ENCODE measurements at places on chromosomes 12 and 14. TPM values are rescaled to one million over a fixed set of nuclear protein-coding genes. Genes with fewer than 3 reads are reported as not detected.

- DNase-seq: no peak
These were observed 690.9 kb upstream of the LMO3 start for GRCh38 chr12:17296882-17297281.

DNA sequence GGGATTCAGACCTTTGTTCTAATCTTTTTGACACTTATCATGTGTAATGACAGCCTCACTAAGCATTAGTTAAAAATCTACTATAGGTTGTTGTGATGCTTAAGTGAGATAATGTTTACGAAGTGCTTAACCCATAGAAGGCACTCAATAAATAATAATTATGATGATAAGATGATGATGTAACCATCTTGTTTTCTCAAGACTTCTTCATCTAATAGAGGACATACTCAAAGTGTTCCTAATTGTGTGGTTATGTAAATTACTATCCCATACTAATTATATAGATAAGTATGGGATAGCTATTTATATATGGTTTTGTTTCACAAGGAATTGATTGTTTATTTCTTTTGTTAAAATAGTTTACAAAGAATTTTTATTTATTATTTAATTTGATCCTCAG, 76.9 kb downstream of the MIPOL1 start:
- DNase-seq: no peak

GRCh38 chr12:124396544-124397398, 101.9 kb downstream of the RFLNA start:
- DNase-seq: peak; percentile 39

The AKAP3 gene
- total RNA-seq: 1.6 TPM

GRCh38 chr14:103897075-103897947, 30.9 kb upstream of the TDRD9 start:
- DNase-seq: no peak

The RERG gene
- total RNA-seq: 236 TPM

The RBP5 gene
- not detected for total RNA-seq

DNA sequence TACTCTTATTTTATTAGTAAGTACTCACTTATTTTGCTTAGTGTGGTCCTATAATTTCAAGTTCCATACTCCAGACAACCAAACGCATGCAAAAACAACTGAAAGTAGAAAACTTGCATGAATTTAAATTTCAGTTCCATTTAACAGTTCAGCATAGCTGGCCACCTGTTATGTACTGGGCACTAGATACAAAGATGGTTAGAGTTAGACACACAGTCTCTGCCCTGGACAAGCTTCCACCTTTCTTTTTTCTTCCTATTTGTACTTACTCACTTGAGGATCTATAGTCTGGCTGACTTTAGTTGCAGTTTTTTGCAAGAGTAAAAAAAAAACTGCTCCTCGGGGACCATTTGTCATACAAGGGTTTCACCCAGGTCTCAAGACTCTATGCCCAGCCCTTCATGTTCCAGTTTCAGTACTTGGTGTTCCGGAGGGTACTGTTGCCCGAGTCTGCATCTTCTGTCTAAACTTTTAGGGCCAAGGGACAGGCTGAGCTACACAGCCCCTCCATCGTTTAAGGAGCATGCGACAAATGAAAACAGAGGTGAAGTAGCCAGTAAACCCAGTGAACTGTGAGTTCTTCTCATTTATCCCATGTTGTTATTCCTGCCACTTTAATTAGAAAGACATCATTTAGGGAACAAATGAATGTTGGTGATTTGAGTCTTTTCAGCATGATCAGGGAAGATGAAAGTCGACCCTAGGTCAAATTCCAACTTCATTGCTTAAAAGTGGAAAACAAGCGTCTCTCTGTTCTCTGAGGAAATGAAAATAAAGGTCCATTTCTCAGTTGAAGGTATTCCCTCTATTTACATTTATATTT, 22.3 kb downstream of the RPGRIP1 start:
- DNase-seq: no peak

The ATL1 gene
- 15.9 TPM for total RNA-seq

DNA sequence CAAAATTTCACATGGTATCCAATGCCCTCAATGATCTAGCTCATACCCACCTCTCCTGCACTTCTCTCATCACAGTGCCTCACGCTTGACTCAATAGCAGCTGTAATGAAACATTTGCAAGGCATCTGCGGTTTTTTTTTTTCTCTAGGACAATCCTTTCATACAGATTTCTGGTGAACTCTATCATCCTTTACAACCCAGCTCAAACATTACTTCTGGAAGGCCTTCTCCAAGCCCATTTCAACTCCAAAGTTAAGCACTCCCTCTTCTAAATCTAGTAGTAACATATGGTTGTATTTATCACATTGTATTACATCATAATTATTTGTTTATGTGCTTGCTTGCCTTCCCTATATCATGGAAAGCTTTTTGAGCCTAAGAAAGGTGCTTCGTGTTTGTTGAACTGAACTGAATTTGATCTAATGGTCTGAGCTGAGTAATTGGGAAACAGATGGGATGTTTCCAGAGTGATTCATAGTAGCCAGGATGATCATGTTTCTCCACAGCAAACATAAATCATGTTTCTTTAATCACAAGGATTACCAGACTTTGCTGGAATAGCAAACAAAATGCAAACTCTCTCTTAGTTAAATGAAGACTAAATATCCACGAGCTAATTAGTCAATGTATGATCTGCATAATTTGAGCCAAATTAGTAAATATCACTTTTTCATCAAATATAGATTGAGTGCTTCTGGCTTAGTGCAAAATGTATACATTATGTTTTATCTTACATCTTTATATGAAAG, 14.3 kb downstream of the CFL2 start:
- no peak for DNase-seq

- DNase-seq: no peak
These were observed 45.0 kb downstream of the ANO2 start for GRCh38 chr12:5900076-5900475.

The RNF10 gene
- total RNA-seq: 90.1 TPM

DNA sequence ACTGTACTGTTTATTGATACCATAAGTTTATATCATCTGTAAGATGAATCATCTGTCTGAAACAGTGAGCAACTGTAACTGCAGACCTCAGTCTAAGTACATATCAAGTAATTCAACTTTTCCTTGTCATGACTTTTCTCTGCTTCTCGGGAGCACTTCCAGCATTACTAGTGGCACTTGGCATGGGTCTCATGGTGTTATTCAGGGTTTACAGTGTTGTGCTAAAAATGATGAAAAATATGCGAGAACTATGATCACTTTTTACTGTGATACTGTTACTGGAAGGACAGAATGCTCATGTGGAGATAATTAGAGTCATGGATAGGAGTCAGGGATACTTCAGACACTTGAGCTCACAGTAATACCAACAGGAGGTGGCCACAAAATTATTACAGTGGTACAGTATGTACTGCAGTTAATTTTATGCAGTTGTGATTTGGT, 8.3 kb downstream of the KTN1 start:
- DNase-seq: no peak

DNA sequence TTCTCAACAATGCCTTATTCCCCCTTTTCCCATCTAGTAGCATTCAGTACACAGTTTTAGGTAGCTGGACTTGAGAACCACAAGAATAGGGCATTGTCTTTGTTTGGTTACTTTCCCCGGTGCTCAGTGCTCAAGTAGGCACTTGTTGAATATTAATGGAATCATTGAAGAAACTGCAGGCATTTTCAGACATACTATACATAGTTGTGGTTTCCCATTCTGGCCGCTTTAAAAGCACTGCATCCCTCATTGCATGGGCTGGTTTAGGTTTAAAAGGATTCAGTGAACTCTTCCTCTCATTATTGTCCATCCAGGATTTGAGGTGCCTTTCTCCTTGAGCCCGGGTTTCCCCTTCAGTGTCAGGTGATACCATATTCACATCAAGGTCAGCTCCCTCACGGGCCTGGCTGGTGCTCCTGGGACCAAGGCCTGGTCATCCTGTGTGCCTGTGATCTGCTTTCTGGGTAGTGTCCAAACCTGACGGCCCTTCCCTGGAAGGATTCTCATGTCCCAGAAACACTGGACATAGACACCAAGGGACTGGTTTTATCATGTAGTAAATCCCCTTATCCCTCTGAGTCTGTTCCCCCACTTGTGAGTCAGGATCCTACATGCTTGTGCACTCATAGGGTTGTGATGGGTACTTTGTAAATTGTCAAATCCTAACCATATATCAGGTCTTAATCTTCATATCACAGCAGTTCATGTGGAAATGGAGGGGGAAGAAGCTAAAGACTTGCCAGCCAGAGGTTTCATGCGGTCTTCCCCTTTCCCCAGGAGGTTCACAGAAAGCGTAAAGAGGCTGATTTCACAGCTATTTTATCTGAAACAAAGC, 7.4 kb downstream of the TCP11L2 start:
- DNase-seq: no peak

DNA sequence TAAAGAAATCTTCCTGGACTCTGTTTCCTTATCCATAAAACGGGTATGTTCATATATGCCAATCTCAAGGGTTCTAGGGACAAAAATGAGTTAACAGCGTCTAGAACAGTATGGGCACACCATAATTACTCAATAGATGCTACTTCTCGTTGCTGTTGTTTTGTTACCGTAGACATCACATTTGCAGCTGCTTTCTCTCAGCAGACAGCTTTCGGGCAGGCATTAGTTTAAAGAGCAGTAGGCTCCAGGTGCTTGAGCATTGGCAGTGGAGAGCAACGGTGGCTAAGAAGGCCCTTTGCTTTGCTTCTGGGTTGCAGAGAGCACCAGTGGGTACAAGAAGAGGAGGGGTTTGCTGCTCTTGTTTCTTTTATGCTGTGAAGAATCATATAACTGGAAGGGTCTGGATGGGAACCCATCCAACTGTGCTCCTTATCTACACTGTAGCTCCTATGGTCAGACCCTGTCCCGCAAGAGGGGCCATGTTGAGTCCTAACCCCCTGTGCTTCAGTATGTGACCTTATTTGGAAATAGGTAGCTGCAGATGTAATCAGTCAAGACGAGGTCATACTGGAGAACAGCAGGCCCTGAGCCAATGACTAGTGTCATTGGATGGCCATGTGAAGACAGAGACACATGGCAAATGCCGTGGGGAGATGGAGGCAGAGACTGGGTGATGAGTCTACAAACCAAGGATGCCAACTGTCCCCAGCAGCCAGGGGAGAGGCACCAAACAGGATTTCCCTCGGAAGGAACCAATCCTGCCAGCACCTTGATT, 120.0 kb downstream of the RBM19 start:
- DNase-seq: no peak

GRCh38 chr14:77204459-77204771, 22.8 kb downstream of the TMEM63C start:
- no peak for DNase-seq

DNA sequence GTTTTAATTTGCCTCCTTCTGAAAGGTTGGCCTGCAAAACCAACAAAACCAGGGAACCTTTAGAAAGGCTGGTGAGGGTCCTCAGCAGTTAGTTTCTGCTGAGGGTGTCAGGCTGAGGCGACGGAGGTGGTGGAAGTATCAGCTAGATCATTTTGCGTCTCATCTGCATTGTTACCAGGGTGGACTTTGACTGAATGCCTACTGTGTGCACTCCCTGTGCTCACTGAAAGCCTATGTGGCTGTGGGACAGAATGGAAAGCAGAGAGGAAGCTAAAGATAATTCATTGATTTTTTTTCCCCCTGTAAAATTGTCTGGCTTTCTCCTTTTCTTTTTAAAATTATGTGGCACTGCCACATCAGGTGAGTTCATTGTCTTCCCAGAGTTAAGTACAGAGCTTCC, 68.4 kb upstream of the SRSF5 start:
- no peak for DNase-seq

- DNase-seq: no peak
These were observed 7.7 kb downstream of the PPP1R3E start for GRCh38 chr14:23294734-23295561.
